ENCODE measurements at places on chromosomes 5 and 9.

DNA sequence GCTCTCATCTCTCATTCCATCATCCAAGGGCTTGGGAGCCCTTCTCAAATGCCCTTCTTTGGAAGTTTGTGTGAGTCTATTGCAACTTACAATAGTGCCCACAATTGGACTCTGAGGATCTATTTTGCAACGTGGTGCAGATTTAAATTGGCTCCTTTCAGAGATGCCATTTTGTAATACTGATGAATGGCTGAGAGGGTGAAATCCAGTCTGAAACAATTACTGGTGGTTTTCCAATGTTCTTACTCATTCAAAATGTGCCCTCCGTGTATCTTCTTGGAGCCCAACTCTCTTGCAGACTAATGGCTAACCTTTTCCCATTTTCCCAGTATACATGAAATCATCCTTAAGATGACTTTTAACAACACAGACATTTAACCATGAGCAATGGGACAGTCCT lies 6.1 kb downstream of the ZNF462 start:
- DNase-seq, result no peak

GRCh38 chr5:154708846-154709245 lies 46.3 kb upstream of the LARP1 start:
- DNase-seq, result no peak

DNA sequence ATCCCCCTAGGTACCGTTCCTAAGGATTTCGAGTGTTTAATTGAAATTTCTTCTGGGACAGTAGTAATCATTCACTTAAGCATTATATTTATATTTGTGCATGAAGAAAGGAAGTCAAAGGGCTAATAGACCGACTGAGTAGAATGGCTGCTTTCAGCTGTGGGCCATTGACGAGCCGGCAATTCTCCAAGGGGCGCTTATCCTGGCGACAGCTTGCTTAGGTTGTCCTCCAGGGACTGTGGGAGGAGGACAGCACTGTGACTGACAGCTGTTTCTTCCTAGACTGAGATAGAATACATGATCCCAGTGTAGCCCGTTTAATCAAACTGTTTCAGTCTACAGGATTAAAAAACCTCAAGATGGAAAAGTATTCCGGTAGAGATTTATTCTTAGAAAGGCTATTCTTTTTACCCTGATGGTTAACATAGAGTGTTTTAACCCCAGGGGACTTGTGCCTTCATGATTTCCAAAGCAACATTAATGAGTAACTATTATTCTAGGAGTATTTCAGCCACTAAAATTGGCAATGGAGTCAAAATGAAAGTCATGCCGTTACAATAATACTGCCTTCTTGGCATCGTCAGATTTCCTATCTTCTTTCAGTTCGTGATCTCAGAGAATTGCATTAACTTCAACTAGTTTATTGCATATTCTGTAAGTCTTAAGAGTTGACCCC lies 943.1 kb upstream of the WWC1 start:
- no peak for DNase-seq

GRCh38 chr9:134994926-134995791 lies 77.4 kb upstream of the FCN1 start:
- DNase-seq, result no peak

- DNase-seq, result no peak
Measured at GRCh38 chr5:142063376-142063775, 45.2 kb upstream of the NDFIP1 start.

DNA sequence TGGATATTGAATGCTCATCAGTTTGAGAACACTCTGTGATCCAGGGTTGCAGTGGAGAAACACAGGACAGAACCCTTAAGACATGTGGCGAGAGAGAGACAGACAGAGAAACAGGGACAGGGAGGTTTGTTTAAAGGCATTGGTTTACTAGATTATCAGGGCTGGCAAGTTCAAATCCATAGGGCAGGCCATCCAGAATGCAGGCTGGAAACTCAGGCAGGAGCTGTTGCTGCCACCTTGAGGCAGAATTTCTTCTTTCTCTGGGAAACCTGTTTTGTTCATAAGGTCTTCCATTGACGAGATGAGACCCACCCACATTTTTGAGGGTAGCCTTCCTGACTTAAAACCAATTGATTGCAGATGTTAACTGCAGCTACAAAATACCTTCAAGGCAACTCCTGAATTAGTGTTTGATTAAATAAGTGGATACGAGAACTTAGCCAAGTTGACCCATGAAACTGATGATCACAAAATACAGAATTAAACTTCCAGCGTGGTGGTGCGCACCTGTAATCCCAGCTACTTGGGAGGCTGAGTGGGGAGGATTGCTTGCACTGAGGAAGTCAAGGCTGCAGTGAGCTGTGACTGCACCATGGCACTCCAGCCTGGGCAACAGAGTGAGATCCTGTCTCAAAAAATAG lies 55.9 kb downstream of the NSUN2 start:
- DNase-seq, result peak; percentile 25

- no peak for DNase-seq
Measured at GRCh38 chr5:120985526-120985925, 521.4 kb downstream of the PRR16 start.

DNA sequence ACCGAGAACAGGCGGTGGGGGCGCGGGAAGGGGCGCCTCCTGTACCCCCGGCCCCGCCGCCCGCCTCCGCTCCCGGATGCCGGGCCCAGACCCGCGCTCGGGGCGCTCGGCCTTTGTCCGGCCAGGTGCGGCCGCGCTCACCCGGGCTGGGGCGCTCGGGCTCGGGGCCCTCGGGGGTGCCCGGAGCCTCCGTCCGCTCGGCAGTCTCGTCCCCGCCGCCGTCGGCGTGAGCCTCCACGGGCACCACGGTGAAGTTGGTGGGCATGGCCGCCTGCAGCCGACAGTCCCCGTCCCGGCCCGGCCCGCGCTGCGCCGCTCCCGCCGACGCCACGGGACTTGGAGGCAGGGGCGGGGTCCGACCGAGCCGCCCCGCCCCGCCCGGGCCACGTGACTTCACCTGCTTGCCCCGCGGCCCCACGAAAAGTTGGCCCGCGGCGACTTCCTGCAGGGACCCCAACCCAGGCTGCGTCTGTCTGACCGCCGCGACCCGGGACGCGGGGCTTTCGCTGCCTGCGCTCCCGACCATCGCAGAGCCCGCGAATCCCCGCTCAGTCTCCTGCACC lies at the start of gene SLC12A7:
SLC12A7 (minus strand) TSS at position 337 of the 563 bp plus-strand sequence; CDS start at position 265, 72 bp downstream.
- DNase-seq, result peak; percentile 13

DNA sequence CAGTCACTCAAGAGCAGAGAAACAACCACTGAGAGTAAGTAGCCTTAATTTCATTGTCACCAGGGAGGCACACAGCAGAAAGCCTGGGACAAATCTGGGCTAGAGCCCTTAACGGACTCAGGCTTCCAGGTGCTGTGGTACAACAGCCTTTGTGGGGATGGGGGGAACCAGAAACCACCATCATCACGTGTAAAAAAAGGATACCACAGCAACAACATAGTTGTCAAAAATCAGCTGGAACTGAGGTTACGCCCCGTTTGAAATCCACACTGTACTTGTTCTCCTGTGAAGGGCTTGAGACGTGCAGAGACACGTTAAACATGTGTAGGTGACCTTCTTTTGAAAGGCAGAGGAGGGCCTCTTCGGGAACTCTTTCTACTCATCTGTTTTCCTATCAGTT lies 16.6 kb upstream of the PLPP1 start:
- peak; percentile 19 for DNase-seq

- no peak for DNase-seq
Measured at GRCh38 chr9:135821733-135822373, 85.5 kb downstream of the CAMSAP1 start.

- no peak for DNase-seq
Measured at GRCh38 chr9:5665059-5665458, 36.2 kb downstream of the RIC1 start.

DNA sequence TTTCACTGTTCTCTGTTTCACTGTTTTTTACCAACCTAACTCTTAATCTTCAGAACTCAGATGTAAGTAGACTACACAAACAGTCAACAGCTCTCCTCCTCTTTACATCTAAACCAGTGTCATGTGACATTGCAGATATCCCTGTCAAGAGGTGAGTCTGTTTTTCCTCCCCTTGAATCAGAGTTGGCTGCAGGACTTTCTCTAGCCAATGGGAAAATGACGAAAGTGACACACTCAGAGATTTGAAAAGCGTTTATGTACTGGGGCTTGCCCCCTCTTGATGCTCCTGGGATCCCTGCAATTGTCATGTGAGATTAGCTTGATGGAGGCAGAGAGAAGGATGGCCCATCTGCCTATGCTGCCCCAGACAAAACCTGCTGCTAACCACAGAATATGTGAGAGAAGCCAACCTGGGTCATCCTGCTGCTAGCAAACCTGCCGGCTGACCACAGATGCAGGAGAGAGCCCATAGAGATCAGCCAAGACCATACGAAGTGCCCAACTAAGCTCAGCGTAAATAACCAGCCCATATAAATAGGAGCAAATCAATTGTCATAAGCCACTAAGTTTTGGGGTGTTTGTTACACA lies 111.1 kb downstream of the ASTN2 start:
- DNase-seq, result no peak

DNA sequence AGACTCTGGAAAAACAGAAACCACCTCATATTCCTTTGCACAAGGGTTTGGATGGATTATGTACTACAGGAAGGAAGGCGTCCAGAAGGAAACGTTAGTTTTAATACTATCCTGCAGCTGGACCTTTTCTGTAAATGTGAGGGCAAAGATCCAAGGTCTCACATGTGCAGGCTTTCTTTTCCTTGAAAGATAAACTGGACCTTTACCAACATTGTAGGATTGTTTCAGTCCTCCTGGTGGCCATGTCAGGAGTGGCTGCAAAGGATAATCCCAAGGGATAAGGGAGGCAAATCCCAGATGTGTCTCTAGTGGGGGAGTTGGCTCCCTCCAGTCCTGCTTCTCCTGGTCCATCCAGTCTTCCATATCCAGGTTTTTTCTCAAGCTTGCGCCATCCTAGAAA lies 397.5 kb downstream of the HTR1A start:
- DNase-seq, result no peak

- DNase-seq, result no peak
Measured at GRCh38 chr9:132948482-132949050, 4.2 kb upstream of the TSC1 start.

GRCh38 chr5:137220523-137220927 lies 278.6 kb downstream of the SPOCK1 start:
- DNase-seq, result no peak

DNA sequence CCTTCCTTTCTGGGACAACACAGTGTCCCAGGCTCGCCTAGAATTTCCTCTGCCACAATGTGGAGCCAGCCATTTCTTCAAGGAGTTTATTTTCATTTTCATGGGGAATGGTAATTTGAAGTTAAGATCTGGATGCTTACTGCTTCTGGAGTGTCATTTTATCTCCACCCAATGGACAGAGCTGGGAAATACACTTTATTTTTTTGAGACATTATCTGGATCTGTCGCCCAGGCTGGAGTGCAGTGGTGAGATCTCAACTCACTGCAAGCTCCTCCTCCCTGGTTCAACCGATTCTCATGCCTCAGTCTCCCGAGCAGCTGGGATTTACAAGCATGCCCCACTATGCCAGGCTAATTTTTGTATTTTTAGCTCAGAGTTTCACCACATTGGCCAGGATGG lies 12.7 kb upstream of the THG1L start:
- peak; percentile 34 for DNase-seq

DNA sequence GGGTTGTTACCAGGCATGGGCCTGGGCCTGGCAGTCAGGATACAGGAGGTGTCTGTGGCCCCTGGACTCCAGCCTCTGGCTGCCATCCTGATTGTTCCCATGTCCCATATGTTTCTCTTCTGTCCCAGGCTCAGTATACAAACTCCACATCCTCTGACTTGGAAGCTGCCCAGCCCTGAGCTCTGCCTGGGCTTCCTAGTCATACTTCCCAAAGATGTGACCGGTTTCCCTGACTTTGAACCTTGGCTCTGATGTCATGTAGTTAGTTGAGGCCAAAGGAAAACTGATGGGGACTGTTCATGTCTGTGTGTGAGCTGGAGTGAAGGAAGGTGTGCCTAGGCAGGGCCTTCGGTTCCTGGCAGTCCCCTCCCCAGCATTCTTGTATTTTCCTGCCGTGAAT lies 50.4 kb downstream of the CYSTM1 start:
- no peak for DNase-seq

- no peak for DNase-seq
Measured at GRCh38 chr5:7916171-7916804, 47.3 kb downstream of the MTRR start.

- DNase-seq, result peak; percentile 19
Measured at GRCh38 chr9:76687861-76688391, 76.3 kb upstream of the PCA3 start.

- DNase-seq, result no peak
Measured at GRCh38 chr5:39201160-39201780, 18.1 kb downstream of the FYB1 start.

DNA sequence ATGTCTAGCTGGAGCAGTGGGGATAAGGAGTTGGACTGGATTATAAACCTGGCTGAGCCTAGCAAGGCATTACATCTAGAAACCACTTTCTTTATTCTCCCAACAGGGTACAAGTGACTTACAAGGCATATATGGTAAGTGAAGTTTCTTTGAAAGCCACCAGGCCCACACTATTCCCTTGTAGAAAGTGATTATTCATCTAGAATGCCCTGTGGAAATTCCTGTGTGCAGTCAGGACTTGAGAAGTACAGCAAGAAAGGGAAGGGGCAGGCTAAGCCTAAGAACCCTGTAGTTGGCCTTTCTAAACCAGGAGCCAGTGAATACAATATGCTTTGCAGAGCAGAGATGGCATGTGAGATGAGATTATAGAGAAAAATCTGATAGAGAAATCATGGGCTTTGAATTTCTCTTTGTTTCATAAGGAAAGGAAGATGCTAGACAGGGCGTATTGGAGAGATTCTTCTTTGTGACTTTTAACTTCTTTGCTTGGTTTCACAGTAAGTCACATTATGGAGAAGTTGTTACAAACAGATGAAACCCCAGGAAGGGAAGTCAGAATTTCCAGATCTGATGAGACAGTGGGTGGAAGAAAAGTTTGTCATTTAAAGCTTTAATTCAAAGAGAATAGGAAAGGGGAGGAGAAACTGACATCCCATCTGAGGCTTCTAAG lies 321.7 kb downstream of the NDUFS4 start:
- DNase-seq, result no peak

DNA sequence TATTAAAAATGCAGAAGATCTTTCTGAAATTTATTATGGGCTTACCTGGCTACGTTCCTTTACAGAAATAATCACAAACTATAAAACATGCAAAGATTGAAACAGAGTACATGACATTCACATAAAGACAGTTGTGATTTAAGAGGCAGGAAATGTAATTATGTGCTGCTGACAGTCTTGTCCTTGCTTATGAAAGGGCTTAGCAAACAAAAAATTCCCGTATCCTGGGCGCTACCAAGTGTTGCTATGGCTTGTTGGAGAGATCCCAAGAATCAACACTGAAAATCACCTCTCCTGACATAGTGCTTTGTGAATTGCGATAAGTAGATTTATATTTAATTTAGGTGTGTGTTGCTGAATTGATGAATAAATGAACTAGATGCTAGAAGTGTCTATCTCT lies 352.5 kb upstream of the C9orf72 start:
- DNase-seq, result no peak

GRCh38 chr9:104700306-104700705 lies 6.0 kb downstream of the OR13D1 start:
- no peak for DNase-seq

- no peak for DNase-seq
Measured at GRCh38 chr9:82091100-82091499, 102.5 kb downstream of the SPATA31D1 start.

- DNase-seq, result no peak
Measured at GRCh38 chr9:19828576-19829109, 39.8 kb upstream of the SLC24A2 start.

- DNase-seq, result no peak
Measured at GRCh38 chr5:16983022-16983639, 47.0 kb upstream of the MYO10 start.

- no peak for DNase-seq
Measured at GRCh38 chr5:144144956-144145751, 25.3 kb downstream of the YIPF5 start.

- no peak for DNase-seq
Measured at GRCh38 chr9:33619666-33620404, 95.8 kb downstream of the ANKRD18B start.

- DNase-seq, result peak; percentile 21
Measured at GRCh38 chr9:92808726-92809451, 44.3 kb upstream of the BICD2 start.

Data from DMS79 treated with DMSO at 0.1 percent for 48 hours (cell line).